Dorsolateral prefrontal cortex (tissue), 122 donors: ENCODE measurements at places on chromosomes 11 and 22. TPM values are rescaled to one million over a fixed set of nuclear protein-coding genes. Genes with fewer than 3 reads are reported as not detected.

The HYLS1 gene
- 5.9 TPM for total RNA-seq

The SSH3 gene
- 32.9 TPM for total RNA-seq

The UPB1 gene
- 1.1 TPM for total RNA-seq

The PHOX2A gene
- not detected for total RNA-seq

The KCNJ11 gene
- 26.5 TPM for total RNA-seq

The LIN7C gene
- 57.1 TPM for total RNA-seq

The FOSL1 gene
- 1.6 TPM for total RNA-seq

The HINFP gene
- total RNA-seq = 50.9 TPM
